ENCODE measurements at places on chromosomes 6 and 20.

DNA sequence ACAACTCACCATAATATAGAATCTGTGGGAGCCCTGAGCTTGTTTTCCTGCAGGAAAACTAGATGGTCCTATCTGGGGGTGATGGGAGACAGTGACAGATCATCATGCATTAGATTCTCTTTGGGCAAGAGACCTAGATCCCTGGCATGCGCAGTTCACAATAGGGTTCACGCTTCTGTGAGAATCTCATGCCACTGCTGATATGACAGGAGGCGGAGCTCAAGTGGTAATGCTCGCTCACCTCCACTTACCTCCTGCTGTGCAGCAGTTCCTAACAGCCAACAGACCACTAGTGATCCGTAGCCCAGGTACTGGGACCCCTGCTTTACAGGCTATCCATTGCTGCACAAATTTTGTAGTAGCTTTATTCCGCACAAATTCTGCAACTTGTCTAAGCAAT is 84.5 kb downstream of the HIVEP2 start:
- DNase-seq: no peak

- no peak for DNase-seq
Observed at GRCh38 chr6:36752187-36752885, 54.7 kb downstream of the RAB44 start.

GRCh38 chr6:12602951-12603672 is 113.5 kb upstream of the PHACTR1 start:
- DNase-seq: no peak

DNA sequence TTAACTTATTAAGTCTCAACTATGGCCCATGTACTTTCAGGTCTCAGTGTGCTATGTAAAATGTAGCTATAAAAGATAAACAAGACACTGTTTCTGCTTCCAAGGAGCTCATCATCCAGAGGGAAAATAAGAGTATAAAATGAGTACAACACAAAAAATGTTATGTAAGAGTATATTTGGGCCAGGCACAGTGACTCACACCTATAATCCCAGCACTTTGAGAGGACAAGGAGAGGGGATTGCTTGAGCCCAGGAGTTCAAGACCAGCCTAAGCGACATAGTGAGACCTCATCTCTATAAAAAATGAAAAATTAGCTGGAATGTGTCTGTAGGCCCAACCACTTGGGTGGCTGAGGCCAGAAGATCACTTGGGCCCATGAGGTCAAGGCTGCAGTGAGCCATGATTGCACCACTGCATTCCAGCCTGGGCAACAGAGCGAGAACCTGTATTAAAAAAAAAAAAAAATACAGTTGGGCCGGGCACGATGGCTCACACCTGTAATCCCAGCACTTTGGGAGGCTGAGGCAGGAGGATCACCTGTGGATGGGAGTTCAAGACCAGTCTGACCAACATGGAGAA is 124.0 kb downstream of the EDN1 start:
- DNase-seq: no peak

- DNase-seq: no peak
Observed at GRCh38 chr6:87104667-87105066, 9.8 kb upstream of the CGA start.

DNA sequence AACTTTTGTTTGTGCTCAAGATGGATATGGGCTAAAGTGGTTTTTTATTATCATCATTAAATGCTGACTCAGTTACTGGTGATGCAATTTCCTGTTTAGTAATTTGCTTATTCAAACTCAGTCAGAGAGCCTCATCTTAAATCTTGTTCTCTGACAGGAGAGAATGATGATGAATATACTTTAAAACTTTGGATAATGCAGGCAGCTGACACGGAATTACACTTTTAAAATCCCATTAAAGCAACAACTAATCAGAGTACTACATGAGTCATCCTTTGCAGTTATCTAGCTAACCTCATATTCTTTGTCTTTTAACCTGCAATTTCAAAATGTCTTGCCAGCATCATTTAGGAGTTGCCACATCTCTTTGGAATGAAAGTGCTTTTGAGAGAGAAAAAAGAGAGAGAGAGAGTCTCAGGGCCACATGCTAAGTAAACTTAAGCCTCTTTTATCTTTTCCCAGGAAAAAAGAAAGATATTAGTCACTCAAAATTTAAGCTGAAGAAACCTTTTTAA is 9.2 kb upstream of the C6orf141 start:
- DNase-seq: no peak

DNA sequence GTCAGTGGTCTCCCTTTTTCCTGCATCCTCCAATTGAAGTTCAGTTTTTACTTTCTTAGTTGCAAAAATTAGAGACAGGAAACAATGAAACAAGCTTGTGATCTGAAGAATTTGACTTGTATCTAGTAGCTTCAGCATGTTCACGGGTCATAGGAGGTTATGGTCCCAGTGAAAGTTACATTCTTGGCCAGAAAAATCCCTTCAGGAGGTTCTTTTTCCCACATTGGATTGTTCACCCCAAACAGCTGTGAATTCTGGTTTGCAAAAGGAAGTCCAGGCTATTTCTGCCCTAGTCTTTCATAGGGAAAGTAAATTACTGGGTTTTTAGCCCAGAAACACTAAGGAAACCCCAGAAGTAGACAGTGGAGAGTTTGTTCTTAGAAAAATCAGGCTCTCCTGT is 8.1 kb downstream of the ANKS1A start:
- no peak for DNase-seq

GRCh38 chr6:164168595-164168994 is 754.1 kb downstream of the QKI start:
- DNase-seq: no peak

- DNase-seq: no peak
Observed at GRCh38 chr20:50399917-50400704, 110.1 kb upstream of the PTPN1 start.

DNA sequence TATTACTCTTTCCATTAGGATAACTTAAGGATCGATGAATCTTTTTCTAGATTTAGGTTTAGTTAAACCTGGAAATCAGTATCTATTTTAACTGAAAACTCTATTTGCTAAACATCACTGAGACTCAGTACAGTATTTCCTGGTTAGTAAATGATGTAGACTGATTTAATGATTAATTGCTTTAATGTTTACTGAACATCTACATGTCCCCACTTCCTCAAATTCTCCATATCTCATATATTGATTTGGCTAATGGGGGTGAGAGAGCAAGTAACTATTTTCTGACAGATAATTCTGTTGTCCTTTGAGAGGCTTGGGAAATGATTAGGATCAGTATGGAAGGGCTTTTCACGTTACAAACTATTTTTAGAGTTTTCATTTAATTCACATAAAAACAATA is 10.3 kb downstream of the MKKS start:
- no peak for DNase-seq

DNA sequence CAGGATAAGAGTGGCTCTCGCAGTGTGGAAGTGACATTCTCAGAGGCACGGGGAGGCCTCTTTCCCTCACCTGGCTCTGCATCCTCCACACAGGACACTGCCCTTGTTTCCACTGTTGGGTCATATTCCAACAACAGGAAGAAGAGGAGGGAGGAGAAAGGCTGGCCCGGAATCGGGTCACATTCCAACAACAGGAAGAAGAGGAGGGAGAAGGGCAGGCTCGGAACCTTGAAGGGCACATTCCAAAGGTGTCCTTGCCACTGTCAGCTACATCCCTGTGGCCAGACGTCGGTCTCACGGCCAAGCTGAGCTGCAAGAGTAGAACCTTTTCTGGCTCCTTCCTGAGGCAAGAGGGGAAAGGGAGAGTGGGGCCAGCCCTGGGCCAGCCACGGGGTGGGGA is 25.4 kb downstream of the CHRNA4 start:
- DNase-seq: no peak
